ENCODE measurements at places on chromosomes 11 and 22. TPM values are rescaled to one million over a fixed set of nuclear protein-coding genes. Genes with fewer than 3 reads are reported as not detected.

TSSK2 gene
- not detected for total RNA-seq

TECTA gene
- total RNA-seq: 0.08 TPM

APOBEC3B gene
- total RNA-seq: 0.21 TPM

RBFOX2 gene
- 47.9 TPM for total RNA-seq

IL10RA gene
- total RNA-seq: 6.2 TPM

WNT11 gene
- total RNA-seq: 4.2 TPM

OR8G1 gene
- total RNA-seq: not detected

MB gene
- 11.8 TPM for total RNA-seq

GSTT2B gene
- not detected for total RNA-seq

FGF19 gene
- not detected for total RNA-seq

MMP11 gene
- 0.51 TPM for total RNA-seq

MUC2 gene
- total RNA-seq: not detected

DNA sequence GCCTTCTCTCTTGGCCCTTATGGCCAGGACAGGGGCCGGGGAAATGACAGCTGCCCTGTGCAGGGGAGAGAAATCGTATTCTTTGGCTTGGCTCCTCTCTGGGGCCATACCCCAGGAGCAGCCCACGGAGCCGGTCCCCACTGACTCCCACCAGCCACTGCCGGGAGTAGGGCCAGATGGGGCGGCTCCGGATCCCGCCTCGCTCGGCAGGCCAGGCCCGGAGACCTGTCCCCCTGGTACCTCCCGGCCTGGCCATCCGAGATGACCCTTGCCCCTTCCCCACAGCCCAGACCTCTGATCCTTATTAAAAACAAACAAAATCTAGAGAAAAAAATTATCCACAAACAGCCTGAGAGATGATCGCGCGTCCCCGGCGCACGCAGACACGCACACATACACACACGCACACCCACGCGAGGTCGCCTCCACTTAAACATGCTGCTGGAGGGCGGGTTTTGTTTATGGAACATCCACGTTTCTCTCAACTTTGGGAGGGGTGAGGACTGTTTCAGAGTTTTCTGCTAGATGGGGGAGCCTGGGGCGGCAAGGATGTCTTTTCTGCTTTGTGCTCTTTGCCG is 59.1 kb downstream of the IGLL1 start:
- no peak for DNase-seq

DNA sequence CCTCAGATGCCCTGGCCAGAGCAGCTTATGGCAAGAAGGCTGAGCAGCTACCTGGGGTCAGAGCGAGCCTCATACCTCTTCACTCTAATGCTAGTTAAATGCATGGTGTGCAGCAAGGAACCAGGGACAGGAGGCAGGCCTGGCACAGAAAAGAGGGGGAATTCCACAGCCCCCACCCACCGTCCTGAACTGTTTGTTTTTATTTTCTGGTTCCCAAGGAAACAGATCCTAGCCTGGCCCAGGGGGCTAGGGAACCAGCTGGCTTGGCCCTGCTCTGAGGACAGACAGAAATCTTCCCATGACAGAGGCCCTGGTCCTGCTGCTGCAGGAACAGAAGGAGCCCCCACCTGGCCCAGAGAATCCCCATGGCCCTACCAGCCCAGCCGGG is 40.4 kb downstream of the SLCO2B1 start:
- DNase-seq: no peak

- no peak for DNase-seq
These were observed 9.4 kb downstream of the CBX6 start for GRCh38 chr22:38862375-38863329.

- no peak for DNase-seq
These were observed 60.2 kb upstream of the PPARA start for GRCh38 chr22:46090036-46090591.

DNA sequence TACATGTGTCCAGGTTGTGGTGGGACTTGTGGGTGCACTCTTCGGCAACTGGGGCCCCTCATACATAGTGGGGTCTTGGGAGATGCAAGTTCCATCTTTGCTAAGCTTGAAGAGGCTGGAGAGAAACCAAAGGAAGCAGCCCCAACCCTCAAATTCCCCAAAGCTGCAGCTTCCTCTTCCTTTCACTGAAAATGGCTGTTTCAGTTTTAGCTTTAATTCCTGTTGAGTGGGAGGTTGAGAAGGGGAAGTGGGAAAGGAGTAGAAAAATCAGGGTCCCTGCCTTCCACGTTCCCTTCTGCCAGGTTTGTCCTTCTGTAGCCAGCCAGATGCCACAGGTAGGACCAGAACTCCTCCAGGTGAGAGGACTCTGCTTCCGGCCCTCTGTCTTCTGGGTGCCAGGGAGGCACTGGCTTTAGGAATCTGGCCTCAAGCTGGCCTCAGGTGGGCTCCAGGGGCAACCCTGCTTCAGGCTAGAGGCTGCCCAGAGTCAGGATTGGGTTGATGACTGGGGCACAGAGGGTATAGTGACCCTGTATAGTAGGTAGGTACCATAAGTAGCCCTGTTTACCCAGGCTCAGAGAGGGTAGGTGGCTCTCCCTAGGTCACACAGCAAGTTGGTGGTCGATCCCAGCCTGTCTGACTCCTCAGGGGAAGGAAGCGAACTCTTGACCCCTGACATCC is 16.2 kb downstream of the P2RY6 start:
- DNase-seq: no peak

GRCh38 chr11:36313750-36314433 is 17.8 kb downstream of the PRR5L start:
- no peak for DNase-seq

GRCh38 chr11:28654191-28654590 is 546.0 kb downstream of the METTL15 start:
- DNase-seq: no peak

DNA sequence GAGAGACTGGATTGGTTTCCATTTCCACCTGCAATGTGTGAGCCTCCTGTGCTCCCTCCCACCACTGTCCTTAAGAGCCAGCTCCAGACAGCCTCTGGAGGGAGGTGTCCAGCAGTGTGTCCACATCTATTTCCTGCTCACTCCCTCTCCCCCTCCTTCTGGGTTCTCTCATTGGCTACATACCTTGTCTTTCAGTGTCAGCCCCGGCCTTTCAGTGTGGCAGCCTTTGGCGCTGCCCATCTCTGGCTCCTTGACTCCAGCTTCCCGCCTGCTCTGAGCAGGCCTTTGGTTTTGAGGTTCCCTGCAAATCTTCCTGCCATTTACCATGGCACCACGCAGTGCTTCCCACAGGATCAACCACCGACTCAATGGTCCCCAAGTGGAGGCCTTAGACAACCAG is 19.0 kb upstream of the PTPRJ start:
- DNase-seq: no peak

DNA sequence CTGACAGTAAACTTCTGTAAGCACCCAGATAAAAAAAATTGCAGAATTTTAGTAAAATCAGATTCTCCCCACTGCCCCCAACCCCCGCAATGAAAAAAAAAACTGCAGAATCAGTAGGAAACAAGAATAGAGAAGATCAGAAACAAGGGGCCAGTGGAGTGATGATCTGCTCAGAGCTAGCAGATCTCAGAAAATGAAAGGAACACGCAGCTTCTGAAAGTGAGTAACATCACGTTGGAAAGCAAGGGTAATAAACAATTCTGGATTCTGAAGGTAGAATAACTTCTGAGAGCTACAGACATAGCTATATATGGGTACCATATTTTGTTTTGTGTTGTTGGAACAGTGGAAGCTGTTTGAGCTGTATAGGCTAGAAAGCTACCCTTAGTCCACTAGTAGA is 23.2 kb downstream of the ACAT1 start:
- no peak for DNase-seq

GRCh38 chr11:132231656-132232347 is 861.4 kb downstream of the NTM start:
- no peak for DNase-seq

DNA sequence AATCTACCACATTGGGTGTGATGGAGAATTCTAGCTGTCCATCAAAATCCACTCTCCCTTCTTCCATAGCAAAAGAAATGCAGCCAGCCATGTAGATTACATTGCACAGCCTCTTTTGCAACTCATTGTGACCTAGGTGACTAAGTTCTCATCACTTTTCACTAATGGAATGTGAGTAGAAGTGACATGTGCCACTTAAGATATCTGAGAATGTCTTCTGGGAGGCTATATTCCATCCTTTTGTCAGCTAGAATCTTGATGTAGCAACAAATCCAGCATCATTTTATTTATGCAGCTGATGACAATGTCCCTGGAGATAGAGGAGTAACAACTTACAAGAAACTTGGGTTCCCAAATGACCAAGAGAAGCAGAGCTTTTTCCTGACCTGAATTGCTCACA is 61.5 kb upstream of the API5 start:
- DNase-seq: no peak

- no peak for DNase-seq
These were observed 444.3 kb upstream of the B3GAT1 start for GRCh38 chr11:134856056-134856971.

DNA sequence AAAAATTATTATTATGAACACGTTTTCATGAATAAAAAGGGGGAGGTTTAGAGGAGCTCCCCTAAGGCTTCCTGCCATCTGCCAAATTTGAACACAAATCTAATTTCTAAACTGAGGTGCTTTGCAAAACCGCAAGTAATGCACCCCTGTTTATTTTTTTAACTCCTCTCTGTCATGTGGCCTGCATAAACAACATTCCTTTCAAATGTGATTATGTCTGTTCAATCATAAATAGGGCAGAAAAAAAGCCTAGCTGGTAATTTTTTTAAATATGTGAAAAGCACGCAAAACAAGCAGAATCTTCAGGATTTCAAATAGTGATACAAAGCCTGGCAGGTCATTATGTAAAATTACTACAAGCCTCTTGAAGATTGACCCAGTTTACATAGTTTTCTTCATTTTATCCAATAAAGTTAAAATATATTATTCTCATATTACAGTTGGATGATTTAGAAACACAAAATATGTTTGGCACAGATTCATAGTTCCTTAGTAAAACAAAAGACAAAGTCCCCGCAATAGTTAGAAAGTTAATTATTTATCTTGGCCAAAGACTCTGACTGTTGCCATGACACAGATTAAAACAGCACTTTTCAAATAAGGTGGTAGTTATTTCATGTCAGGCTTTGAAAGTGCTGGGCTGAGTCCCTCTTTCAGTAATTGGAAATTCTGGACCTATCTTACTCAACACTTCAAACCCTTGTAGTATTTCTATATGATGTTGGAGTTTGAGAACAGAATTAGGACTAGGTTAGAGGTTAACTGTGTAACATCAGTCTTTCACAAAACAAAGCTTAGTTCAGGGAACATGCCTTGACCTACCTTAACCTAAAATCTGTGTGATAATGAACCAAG is 200.3 kb upstream of the MPPED2 start:
- no peak for DNase-seq

DNA sequence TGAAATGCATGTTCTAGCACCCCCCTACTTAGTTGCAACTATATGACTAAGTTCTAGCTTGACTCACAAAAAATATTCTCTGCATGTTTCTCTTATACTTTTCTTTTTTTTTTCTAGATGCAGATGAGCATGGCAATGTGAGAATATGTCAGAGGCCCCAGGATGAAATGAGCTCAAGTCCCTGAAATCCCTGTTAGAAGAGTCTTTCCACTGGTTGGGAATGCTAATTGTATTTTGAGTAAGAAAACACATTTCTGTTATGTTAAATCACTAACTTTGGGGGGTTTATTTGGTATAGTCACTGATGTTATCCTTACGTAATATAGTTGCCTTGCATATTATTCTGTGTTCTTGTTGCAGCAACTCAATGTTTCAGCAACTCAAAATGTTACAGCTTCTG is 306.1 kb upstream of the CCDC179 start:
- DNase-seq: no peak

GRCh38 chr22:26041931-26042330 is 127.3 kb upstream of the SEZ6L start:
- DNase-seq: no peak

GRCh38 chr11:66363805-66364535 is 7.6 kb downstream of the SLC29A2 start:
- DNase-seq: no peak

- DNase-seq: no peak
These were observed 40.9 kb downstream of the MRTFA start for GRCh38 chr22:40595497-40596234.

GRCh38 chr11:121453589-121454299 is 977 bp upstream of the SORL1-AS1 start:
- DNase-seq: no peak

DNA sequence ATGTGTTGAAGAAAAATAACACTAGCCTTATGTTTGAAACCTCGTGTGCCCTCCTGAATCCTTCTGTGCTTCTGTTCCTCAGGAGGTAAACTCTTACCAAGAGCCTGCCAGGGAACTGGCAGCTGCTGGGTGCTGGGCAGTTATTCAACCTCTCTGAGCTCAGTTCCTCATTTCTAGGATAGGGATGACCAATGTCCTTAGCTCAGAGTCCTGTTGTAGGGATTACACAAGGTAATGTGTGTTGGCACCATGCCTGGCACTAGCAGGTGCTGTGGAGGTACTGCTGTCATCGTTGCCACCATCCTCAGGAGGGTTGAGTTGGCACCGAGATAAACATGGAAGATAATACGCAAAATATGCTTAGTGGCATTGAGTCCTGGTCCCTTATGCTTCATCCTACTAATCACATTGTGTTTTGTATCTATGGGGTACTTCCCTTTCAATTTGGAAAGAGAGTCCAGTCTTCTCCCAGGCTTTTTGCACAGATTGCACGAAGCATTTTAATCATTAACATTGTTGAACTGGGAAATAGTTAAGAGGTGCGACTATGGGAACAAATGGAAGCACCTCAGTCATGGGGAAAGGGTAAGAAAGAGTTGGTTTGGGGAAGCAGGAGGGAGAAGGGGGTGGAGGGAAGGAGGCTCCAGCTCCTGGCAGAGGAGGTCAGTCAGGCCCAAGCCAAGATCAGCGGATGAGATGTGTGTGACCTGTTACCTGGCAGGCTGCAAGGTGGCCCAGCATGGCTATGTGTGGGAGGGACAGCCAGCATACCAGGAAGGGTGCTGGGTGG is 56.7 kb downstream of the CABIN1 start:
- no peak for DNase-seq

- DNase-seq: no peak
These were observed 2.1 kb downstream of the OMP start for GRCh38 chr11:77104727-77105126.

DNA sequence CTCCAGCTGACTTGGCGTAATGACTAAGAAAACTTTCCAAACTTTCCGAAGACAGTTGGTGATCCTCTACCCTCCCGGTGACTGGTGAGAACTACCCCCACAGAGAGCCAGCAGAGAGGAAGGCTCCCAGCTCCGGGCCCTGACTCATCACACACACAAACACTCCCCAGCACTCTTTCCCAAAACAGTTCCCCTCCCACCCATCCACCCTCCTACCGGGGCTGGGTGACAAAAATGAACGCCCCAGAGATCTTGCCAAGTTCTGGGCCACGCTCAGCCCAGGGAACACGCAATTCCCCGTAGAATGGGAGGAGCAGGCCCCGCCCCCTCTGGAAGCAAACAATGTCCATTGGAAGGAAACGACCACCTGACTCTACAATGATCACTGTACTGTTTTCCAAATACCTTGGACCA is 21.3 kb upstream of the JAM3 start:
- DNase-seq: peak; percentile 95

GRCh38 chr11:60842668-60843600 is 1.0 kb downstream of the CCDC86 start:
- DNase-seq: no peak
